ENCODE measurements at places on chromosomes 1 and 21.

- no peak for DNase-seq
Measured at GRCh38 chr1:24666794-24667193, 23.7 kb downstream of the SRRM1 start.

GRCh38 chr1:154855186-154855851, 14.8 kb downstream of the KCNN3 start:
- no peak for DNase-seq

DNA sequence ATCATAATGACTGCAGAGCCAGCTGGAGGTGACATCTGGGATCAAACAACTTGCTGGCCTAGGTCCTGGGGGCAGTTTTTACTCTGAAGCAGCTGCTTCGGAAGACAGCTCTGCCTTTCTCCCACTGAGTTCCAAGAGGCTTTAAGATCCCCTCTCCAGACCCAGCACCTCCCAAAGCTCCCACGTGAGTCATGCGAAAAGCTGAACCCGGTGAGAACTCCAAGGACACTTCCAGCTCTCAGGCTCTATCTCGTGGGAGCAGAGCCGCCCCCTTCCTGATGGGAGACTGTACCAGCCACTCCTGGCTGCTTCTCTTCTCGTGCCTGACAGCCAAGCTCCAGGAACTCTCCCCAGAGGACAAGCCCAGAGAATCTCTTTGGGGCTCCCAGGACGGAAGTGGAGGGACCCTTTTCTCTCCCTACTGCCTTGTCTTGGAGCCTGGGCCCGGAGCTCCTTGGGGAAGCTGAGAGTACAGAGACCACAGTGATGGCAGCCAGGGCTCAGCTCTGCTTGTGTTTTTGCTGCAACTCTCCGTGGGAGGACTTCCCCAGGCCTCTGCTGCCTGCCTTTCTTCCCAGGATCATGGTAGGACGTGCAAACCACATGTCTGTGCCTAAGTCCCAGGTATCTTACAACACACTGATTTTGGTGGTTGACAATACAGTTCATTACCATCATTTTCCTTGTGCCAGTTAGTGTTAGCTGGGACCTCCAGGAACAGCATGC, 40.6 kb downstream of the STUM start:
- DNase-seq, result no peak

DNA sequence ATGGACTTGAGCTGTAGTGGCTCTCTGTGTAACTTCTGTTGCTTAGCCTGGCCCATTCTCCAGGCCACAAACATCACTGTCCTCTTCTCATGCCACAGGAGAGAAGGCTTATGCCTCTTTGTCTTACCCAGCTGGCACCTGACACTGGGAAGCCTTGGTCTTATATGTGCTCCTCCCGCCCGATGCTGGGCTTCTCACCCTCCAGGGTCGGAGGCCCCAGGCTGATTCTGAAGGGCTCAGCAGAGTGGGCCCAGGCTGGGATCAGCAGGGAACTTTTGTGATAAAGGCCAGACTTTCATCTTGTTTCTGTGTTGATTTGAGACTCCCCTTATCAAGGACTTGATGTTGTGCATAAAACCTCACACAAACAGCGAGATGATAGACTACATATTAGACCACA, 29.8 kb downstream of the TRPM2 start:
- DNase-seq, result no peak

GRCh38 chr21:43337901-43338655, 88.9 kb downstream of the SIK1 start:
- DNase-seq, result no peak

DNA sequence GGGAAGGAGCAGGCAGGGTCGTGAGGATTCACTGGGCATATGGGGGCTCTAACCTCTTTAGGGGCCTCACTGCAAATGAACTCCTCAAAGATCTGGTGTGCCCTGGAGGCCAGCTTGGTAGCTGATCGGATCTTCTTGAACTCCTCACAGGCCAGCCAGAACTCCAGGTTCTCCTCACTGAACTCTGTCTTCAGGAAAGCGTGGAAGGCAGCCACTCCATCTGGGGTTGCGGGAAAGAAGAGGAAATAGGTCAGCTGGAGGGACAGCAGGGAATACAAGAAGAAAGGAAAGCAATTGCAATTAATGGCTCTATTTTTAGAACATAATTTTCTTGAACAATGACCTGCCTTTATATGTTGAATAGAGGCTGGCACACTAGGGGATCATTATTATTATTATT, 2.3 kb downstream of the RGS16 start:
- no peak for DNase-seq

- DNase-seq, result no peak
Measured at GRCh38 chr21:45208627-45208951, 79.1 kb downstream of the POFUT2 start.

DNA sequence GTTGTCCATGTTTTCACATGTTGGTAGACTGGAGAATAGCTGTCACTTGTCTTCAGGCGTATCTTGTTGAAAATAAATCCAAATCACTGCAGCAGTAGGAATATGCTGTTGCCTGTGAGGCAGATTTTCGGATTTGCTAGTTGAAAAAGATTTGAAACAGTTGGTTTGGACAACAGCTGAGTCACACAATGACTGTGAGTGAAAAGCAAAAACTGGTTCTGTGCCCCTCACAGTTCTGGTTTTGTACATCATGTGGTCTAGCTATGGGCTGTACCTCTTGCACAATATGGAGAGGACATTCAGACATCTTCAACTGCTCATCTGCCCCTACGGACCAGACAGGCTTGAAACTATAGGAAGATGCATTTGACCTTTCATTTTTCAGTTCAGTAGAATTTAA, 1.8 kb downstream of the ARF1 start:
- DNase-seq, result no peak

GRCh38 chr1:37946703-37947360, at the start of gene INPP5B:
Gene INPP5B, minus strand, starts transcription at chr1:37947053. Its CDS starts 745 bp downstream, at chr1:37946308.
- peak; percentile 68 for DNase-seq

- peak; percentile 92 for DNase-seq
Measured at GRCh38 chr1:17233675-17234320, 15.1 kb upstream of the PADI3 start.

Measured in SW480 (cell line).